Stimulated activated CD4-positive, alpha-beta T cell treated with anti-CD3 and anti-CD28 coated beads, Interleukin-15, amount 100 ng/mL, for 48 hours (primary cell): ENCODE measurements at places on chromosomes 4 and X.

DNA sequence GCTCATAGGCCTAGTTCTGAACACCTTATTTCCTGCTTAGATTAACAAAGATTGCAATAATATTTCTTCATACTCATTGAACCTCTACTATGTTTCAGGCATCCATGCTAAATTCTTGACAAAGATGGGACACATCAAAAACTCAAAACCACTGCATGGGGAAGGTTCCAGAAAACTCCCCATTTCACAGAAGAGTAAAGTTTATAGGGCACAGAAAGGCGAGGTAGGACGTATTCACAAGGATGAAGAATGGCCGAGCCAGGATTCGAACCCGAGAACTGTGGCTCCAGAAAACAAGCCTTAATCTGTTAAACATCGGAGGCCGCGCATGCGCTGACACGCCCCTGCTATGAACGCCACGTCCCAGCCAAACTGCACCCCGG, 688 bp downstream of the UXT start:
- DNase-seq = no peak

DNA sequence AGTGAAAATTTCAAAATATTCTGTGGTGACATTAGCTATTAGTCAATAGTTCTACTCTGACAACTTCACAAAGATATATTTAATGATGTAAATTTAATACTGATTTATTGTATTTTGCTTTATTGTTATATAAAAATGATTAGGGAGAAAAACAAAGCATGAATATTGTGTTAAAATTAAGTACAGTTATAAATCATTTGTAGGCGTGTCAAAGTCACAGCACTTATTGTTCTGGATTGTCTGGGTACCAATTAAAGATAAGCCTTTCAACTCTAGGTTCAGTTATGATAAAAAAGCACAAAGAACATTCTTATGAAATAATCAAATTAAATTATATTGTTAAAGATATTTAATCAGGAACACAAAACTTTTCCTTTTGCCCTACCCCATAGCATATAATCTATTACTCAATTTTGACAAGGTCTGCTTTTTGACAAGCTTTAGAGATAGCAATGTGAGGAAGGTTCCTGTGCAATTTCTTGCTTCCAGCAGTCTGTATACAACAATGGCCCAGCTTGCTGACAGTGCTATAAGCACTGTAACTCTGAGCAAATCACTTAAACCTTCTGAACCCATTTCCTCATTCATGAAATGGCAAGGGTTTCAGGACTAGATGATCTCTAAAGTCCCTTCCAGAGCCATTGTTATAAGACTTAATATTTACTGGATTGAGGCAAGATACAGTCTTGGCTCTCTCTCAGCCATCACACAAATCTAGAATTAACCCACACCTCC, 910.3 kb upstream of the LCORL start:
- no peak for DNase-seq

DNA sequence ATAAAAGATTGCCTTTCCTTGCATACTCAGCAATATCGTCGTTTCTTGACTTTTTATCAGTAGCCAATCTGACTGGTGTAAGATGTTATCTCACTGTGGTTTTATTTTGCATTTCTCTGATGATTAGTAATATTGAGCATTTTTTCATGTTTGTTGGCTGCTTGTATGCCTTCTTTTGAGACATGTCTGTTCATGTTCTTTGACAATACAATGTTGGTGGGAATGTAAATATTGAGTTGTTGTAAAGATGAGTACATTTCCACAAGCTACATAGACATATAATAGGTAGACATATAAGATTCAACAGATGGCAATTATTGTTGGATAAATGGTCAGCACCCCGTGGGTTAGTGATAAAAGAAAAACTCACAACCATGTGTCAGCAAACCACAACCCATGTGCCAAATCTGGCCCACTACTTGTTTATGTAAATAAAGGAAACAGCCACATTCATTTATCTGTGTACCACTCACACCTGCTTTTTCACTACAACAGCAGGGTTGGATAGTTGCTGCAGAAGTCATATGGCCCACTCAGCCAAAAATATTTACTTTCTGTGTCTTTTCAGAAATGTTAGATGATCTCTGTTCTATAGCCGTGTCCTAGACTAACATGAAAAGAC, 153.1 kb upstream of the VCX start:
- no peak for DNase-seq

- DNase-seq = no peak
Observed at GRCh38 chr4:111230265-111230664, 607.4 kb upstream of the PITX2 start.

GRCh38 chr4:181046809-181047208, 1196.4 kb upstream of the TENM3 start:
- DNase-seq = no peak

- DNase-seq = no peak
Observed at GRCh38 chr4:23789762-23790161, 100.1 kb downstream of the PPARGC1A start.

- DNase-seq = no peak
Observed at GRCh38 chrX:124212622-124213021, 119.8 kb upstream of the TEX13D start.

DNA sequence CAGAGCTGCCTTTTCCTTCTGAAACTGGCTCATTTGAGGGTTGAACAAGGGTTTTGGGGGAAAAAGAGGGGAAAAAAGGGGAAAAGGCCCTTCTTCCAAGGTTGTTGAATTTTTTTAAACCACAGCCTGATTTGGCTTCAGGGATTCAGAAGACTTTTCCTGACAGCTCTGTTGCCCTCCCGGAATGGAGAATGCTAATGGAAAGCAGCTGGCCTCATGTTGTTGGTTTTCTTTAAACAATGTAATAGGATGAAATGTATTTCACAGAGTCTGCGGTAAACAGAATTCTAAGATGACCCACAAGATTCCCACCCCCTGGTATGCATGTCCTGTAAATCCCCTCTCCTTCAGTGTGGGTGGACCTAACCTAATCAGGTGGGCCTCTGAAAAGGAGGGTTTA, 3.3 kb upstream of the KIAA1210 start:
- DNase-seq = no peak

DNA sequence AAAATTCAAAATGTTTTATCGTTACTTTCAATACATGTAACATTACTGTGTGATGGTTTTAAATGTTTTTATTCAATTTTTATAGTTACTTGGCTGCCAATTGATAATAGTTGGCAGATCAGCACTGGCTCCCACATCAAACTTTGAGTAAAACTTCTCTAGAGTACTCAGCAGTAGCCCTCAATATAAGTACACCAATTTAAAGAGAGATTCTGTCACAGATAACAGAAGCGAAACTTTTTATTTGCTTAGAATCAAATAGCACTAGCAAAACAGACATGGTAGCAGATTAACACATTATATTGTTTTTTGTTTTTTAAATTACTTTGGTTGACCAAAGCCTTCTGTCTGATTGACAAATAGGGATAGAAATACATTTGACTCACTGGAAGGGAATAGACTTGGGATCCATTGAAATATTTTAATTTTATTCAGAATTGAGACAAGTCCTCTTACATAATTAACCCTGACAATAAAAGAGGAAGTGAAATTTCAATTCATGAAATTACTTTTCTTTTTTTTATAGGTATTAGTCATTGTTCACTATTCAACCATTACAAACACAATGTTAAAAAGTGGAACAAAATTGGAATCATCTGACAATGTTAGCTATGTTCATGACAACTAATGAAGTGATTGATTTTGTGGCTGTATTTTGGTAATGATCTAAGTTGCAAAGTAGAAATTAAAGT, 554.9 kb downstream of the KLHL4 start:
- no peak for DNase-seq

GRCh38 chr4:1246901-1247863, 1.7 kb downstream of the CTBP1 start:
- no peak for DNase-seq

DNA sequence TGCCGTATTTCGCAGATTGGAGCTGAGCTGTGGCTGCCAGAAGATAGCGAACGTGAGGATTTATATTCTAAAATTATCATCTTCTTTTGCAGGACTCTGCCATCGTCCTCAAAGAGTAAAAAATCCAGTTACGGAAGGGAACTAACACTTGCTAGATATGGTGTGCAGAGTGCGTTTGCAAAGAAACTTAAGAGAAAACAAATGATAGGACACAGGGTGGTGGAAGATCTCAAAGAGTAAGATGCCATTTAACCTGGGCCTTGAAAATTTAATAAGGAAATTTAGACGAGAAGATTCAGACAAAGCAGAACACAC, 566 bp downstream of the LARP7 start:
- DNase-seq = no peak

DNA sequence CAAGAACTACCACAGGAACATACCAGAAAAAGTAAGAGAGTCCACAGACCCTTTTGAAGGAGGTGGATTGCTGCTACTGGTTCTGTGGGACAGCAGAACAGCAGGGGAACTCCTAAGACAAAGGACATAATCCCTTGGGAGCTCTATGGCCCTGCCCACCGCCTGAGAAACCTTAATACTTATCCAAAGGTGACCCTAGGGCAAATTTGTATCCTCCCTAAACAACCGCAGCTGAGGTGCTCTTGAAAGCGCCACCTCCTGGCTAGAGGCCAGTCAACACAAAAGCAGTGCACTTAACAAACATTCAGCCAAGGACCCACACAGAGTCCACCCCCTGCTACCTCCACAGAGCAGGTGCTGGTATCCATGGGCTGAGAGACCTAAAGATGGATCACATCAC, 136.8 kb downstream of the ADAM29 start:
- no peak for DNase-seq

- no peak for DNase-seq
Observed at GRCh38 chr4:88522702-88523324, 763 bp downstream of the PYURF start.

DNA sequence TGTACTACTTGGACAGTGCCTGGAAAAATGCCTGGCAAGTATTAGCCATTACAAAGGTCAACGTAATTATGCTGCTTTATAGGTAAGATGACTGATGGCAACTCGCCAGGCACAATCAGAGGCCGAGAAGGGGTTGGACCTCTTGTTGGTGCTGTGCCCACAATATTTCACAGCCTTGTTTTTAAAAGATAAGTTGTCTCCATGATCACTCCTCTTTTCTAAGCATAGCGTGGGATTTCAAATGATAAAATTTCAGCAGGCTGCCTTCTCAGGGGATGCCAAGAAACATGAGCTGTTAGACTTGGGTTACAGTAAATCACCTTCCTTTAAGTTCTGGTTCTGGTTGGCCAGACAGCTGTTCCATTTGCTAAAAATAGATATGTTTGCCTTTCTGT, 26.9 kb downstream of the HOPX start:
- no peak for DNase-seq

DNA sequence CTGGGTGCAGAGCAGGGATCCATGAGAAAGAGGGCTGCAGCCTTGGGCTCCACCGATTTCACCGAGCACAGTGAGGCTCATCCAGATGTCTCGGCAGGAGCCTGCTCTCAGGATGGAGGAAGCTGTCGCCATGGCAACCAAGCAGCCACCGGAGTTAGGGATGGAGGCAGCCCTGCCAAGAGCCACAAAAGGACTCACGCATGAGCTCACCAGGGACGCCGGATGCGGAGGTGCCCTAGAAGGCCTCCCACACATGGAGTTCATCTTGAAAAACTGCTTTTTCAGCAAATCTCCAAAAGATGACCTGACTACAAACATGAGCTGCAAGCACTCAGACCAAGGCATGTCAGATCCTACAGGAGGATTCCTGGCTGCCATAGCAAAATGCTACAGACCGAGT, 90.7 kb downstream of the WFS1 start:
- no peak for DNase-seq

DNA sequence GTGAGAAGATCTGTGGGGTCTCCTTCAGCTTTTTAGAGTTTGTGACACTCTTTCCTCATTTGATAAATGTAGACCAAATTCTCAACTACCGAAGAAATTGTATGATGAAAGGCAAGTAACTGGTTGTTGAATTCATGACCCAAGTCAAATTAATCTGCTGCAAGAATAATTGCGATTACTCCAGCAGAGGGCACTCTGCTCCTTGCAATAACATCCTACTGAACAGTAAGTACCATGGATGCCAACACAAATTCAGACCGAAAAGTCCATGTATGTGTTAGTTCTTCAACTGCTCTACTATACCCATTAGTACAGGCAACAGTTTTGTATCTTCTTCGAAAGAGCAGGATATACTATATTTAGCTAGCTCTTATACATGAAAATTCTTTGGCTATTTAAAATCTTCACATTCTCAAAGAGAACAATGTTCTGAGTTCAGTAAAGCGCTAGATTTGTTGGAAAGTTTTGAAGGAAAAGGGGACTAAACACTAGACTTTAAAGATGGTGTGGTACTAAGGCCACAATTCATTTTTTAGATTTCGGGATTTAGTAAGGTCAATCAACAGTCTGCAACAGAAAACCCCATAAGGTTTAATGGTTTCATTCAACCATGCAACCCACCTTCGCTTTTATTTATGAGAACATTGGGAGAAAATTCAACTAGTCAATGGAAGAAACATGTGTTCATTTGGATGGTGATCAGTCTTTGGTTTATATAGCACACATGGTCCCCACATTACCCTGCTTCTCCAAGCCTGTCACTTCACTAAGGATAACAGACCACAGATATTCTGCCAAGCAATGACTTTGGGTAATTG, 105.4 kb upstream of the TBC1D9 start:
- peak; percentile 9 for DNase-seq

DNA sequence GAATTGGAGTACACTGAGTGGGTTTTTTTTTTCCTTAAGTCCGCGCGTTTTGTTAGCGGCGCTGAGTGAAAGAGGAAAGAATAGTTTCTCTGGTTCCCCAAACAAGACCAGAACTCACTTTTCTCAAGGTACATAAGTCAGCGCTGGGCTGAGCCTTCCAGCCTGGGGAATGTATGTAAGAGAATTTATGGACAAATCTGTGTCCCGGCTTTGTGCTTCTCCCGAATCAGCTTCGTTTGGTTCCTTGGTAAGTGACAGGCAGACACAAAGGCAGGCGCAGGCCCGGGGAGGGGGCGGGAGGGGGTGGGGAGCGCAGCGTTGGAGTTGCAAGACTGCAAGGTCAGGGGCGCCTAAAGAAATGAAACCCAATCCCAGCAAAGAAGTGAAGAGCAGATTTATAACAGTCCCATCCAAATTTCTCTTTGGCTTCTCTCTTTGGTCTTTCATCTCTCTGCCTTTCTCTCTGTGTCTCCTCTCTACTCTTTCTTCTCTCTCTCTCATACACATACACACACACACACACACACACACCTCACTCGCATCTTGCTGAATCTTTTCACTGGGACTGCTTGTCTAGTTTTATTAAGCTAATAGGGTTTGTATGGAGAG, 981 bp downstream of the TET2 start:
- DNase-seq = no peak

GRCh38 chr4:145881576-145881975, 57.0 kb downstream of the ZNF827 start:
- DNase-seq = no peak

DNA sequence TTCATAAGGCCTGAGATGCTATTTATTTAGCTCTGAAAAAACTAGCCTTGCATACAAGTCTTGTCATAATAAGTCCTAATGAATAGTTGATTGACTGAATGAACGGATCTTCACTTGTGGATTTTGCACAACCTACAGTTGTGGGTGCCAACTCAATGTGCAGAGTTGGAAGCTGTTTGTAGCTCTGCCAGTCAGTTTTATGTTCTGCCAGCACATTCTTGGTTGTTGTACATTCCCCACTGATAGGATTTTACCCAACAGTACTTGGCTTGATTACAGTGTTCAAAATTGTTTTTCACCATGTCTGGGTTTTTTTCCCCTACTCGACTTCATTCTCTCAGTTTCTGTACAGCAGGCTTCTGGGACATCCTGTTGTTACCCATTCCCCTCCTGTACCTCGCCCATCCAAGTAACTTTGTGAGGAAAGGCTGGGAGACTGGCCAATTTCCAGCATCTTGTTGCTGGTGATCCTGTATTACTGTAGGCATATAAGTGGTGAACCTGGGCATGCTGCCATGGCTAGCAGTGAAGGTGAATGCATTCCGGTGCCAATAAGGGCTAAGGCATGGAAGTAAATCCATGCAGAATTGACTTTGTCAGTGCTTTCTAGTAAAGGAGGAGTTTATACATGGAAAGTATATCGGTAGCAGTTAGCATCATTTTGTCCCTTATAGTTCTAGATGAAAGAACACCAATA, 22.8 kb downstream of the IL1RAPL1 start:
- no peak for DNase-seq
